ENCODE measurements at places on chromosomes 5 and 9. TPM values are rescaled to one million over a fixed set of nuclear protein-coding genes. Genes with fewer than 3 reads are reported as not detected.

DNA sequence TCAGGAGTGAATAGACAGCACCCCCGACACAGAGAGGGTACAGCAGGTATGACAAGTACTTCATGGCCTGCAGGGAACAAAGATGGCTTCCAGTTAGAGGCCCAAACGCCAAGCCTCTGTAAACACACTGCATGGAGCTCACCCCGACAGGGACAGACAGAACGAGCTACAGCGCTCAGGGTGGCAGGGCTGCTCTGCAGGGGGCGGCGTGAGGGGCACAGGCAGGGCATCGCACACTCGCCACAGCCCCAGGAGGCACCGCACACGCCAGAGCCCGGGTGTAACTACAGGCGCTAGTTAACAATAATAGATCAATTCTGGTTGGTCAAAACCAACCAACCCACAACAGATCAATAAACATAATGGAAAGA, 21.1 kb downstream of the CLPTM1L start:
- no peak for DNase-seq

- no peak for DNase-seq
These were observed 67.8 kb downstream of the DROSHA start for GRCh38 chr5:31464081-31464480.

DNA sequence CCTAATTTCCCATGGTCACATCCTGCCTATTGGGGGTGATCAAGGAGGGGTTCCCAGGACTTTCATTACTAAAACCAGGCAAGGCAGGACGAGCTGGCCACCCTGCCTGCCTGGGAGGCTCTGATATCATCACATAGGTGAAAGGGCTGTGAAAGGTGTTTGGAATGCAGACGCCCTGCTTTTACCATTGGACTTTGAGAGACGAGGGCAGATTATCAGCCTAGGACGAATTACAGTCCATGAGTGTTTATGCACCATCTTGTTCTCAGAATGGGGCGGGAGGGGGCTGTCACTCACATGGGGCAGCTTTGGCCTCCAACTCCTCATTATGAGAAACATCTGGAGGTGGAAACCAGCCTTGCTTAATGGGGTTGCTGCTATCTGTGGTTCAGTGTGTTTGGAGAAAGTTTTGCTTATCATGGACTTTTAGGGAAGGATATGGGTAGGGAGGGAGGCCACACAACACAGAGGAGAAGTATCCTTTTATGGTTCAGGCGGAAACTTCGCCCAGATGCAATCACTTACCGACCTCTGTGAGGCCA, 69.8 kb upstream of the UBTD2 start:
- DNase-seq: no peak

CDH9 gene
- not detected for total RNA-seq

- DNase-seq: peak; percentile 39
These were observed at the start of gene ACSL6 for GRCh38 chr5:132011622-132012343. ACSL6 (minus strand) TSS chr5:132011658; CDS start chr5:132011553, 105 bp downstream.

PLGRKT gene
- total RNA-seq: 19.0 TPM

TMEM245 gene
- 72.4 TPM for total RNA-seq

KCNV2 gene
- not detected for total RNA-seq

DNA sequence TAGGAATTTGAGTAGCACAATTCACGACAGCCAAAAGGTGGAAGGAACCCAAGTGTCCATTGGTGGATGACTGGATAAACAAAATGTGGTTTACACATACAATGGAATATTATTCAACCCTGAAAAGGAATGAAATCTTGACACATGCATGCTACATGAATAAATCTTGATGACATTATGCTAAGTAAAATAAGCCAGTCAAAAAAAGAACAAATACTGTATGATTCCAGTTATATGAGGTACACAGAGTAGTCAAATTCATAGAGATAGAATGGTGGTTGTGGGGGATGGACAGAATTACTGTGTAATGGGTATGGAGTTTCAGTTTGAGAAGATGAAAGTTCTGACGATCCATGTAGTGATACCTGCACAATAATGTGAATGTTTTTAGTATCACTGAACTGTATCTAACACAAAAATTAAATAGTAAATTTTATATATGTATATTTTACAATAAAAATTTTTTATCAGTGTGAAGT, 117.7 kb upstream of the GNA14 start:
- no peak for DNase-seq

DNA sequence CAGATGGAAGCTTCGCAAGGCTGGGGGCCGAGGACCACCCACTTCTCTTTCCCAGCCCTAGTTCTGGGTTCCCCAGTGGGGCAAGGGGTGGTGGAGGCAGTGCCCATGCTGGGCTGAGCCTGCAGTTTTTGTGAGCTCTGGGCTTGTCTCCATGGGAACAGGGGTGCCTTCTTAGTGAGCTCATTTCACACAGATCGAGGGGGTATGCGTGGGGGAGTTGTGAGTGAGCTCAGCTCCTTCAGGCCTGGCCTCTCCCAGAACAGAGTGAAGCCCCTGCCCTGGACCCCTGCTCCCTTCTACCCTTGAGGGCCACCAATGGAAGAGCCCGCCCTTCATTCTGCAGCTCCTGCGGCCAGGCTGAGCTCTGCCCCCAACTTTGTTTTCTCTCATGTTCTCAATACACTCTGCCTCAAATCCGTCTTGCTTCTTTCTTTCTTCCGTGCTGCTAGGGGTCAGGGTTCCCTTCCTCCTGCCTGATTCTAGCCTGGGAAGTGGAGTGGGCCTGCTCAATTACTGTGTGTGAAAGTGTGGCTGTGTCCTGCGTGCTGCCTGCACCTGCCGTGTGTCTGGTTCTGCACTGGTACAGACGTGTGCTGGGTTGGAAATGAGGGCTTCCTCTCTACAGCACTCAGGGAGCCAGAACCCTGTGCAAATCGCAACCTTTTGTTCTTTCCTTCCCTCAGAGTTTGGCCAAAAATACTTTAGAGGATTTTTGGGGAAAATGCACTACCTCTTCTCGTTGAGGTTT, 9.0 kb upstream of the MYOZ3 start:
- no peak for DNase-seq

NMUR2 gene
- not detected for total RNA-seq

DMRT3 gene
- not detected for total RNA-seq

DNA sequence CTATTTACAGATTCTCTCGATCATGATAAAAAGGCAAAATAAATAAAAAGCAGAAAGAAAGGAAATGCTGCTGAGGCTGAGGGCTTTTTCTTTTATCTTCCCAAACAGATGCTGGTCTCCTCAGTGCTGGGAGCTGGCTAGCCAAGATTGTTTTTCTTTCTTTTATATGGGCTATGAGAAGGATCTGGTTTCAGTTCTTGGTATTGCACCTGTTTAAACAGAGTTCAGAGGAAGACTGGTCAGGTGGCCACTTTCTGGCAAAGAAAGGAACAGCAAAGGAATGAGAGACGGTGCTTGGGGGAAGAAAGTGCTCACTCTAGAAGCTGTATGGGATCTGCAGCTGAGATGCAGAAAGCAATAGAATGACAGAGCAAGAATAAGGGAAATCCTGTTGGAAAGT, 88.9 kb downstream of the SLF1 start:
- no peak for DNase-seq

CENPP gene
- total RNA-seq: 4.4 TPM

C5orf34 gene
- 7.4 TPM for total RNA-seq

DNA sequence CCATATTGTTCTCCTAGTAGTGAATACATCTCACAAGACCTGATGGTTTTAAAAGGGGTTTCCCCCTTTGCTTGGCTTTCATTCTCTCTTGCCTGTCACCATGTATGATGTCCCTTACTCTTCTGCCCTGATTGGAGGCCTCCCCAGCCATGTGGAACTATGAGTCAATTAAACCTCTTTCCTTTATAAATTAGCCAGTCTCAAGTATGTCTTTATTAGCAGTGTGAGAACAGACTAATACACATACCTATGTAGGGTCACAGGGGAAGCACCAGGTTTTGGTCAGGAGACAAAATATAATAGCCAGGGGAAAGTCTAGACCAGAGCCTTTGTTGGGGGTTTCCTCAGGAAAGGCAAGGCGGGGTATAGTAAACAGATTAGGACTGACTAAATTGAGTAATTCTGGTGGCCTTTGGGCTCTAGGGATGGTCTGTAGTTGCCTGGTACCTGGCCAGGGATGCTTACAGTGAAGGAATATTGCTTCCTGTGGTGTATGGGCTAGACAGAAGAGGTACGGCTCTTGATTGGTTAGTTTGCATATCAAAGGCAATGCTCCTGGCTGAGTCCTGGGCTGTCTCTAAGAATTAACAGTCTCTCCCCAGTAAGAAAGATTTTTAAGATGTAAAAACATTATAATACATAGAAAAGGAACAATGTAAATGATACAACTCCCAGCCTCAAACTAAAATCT, 254.5 kb downstream of the ELAVL2 start:
- DNase-seq: no peak

- no peak for DNase-seq
These were observed 186.7 kb upstream of the TLX3 start for GRCh38 chr5:171122372-171122771.

- DNase-seq: no peak
These were observed 139.7 kb upstream of the PITX1 start for GRCh38 chr5:135173662-135174290.

- DNase-seq: no peak
These were observed 4.0 kb downstream of the ZBED3 start for GRCh38 chr5:77083088-77083487.

DNA sequence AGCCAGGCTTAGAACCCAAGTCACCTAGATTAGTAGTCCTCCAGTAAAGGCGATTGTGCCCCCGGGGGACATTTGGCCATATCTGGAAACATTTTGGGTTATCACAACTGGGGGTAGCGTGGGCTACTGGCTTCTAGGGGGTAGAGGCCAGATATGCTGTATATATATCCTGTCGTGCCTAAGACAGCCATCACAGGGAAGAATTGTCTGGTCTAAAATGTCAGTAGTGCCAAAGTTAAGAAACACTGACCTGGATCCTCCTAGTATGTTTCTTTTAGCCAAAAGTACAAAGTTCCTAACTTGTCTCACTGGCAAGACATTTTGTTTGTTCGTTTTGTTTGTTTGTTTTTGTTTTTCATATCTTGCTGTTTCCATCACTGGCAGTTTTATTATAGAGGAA, 13.8 kb downstream of the RABEPK start:
- no peak for DNase-seq

DNA sequence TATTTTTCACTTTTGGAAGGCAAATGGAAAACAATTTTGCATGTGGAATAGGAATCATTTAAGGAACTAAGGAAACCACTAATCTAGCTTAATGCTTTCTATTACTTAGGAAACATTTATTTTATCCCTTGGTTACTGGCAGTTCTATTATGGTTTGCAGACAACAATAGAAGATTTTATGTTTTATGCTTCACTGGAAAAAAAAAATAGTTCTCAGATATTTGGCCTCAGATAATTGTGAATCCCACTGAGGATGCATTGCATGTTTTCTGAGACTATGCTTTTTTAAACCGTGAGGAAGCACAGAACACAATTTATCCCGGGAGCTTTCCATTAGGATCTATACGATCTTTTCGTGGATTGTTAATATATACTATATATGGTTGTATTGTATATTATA, 356.9 kb downstream of the CSNK1G3 start:
- no peak for DNase-seq

PTGS1 gene
- 0.60 TPM for total RNA-seq

DNA sequence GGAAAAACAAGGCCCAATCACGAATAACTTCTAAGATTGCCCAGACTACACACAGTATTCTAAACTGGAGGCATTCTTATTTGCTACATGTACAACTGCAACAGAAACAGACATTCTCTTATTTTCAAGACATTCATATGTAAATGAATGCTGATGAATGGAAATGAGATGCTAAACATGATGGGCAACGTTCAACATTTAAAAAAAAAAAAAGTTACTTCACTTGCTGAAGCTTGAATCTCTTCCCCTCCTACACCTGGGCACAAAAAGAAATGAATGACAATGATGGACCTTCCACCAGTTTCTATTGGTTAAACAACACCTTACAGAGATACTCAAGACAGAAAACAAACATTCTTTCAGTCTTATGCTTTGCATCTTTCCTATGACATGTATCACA, 160.5 kb downstream of the BNC2 start:
- no peak for DNase-seq

DOCK2 gene
- total RNA-seq: 171 TPM

- no peak for DNase-seq
These were observed 68.9 kb downstream of the BOD1 start for GRCh38 chr5:173547579-173547978.

SLC25A2 gene
- total RNA-seq: 2.1 TPM

DNA sequence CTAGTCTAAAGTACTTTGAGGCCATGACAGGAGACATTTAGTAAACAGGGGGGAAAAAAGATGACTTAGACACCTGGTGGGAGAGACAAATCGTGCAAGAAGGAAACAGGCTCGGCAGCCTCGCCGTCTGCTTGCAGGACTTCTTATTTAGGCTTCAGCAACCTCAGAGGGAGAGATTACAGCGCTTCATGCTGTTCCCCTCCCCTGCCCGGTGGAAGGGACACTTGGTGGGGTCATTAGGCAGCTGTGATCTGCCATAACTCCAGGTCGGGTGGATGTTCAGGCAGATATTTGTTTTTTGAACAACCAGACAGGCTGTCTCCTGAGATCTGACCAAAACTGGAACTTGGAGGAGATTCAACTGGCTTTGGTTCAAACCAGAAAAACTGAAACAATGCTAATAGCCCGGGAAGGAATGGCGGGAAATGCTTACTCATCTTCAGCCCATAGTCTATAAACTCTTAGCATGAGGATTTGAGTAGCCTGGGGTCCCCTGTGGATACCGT, 38.1 kb upstream of the CD180 start:
- no peak for DNase-seq

DNA sequence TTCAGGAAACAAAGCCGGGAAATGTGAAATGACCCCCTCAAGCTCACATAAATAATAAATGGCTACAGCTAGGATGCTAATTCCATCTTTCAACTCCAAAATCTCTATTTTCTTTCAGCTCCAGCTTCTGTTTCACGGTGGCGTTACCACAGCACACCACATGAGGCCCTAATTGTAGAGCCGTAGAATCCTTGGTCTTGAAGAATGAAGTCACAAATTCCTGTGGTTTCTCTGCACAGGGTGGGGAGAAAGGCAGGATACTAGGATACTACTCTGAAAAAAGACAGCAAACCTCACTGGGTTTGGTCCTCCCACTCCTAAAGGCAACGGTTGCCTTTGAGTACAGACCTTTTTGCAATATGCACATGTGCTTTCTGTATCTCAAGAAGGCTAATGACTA, 13.9 kb upstream of the RARS1 start:
- no peak for DNase-seq

TTC23L gene
- 0.94 TPM for total RNA-seq

GRCh38 chr5:104146652-104147051, 584.1 kb upstream of the NUDT12 start:
- no peak for DNase-seq
